Iris pigment epithelial cell (primary cell): ENCODE measurements at places on chromosomes 16 and 17.

DNA sequence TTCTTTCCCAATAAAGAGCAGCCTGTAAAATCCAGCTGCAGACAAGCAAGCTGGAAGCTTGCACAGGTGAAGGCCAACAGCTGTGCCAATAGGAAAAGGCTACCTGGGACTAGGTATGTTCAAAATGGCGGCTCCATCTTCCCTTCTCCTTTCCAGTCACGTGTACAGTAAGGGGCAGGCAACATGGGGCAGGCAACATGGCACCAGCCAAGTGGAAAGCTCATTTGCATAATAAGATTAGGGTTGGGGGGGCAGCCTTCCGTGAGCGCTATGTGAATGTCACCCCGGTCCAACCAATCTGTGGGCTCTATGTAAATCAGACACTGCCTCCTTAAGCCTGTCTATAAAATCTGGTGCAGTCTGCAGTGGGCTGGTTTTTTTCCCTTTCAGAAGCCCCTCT is 31.3 kb downstream of the TVP23A start:
- no peak for DNase-seq

- DNase-seq = no peak
These were observed 9.9 kb downstream of the COL1A1 start for GRCh38 chr17:50191359-50192143.

DNA sequence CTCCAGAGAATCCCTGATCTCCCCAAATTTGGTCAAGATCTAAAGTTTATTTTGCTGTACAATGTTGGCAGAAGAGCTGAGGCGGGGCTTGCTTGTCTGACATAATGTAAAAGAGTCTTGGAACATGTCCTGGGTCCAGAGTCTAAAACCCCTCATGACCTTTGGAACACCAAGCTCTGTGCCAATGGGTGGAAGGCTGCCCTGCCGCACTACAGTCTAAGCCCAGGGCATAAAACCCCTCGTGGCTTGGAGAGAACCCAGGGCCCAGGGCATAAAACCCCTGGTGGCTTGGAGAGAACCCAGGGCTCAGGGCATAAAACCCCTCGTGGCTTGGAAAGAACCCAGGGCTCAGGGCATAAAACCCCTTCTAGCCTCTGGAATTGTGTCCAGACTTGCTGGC is 36.7 kb downstream of the CCDC57 start:
- DNase-seq = no peak

- peak; percentile 53 for DNase-seq
These were observed 10.6 kb upstream of the CETP start for GRCh38 chr16:56950881-56951771.

DNA sequence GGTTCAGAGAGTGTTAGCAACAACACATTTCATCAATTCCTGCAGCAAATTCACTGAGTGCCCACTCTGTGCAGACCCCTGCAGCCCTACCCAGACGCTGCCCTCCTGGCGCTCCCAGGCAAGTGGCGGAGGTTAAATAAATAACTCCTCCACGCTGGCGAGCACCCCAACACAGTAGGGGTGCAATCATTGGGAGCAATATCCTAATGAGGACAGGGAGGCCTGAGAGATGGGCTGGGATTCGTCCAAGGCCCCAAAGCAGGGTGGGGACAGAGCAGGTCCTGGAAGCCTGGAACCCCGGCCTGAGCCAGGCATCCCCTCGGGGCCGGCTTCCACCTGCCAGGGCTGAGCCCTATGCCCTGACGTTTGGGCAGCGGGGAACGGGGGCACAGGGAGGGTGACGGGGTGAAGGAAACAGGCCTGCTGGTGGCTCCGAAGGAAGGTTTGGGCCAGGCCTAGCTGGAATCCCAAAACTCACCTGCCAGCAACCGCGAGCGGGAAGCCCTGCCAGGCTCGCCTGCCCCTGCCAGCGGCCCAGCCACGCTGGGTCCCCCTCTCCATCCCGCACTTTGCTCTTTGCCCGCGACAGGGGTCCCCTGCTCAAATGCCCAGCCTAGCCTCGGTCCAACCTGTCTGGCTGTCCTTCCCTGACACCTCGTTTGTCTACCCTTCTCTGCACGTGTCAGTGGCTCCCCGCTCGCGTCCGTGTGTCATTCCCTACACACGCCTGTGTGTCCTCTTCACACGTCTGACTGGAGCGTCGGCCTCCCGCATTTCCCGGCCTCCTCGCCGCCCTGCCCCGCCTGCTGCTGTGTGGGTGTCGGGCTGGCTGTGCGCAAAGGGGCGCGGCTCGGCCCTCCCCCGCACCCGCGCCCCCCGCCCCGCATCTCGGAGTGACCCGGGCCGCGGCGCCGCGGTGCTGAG is 721 bp upstream of the BEAN1 start:
- no peak for DNase-seq

GRCh38 chr16:28298511-28298878 is 6.2 kb downstream of the SBK1 start:
- DNase-seq = no peak
